Dermis microvascular lymphatic vessel endothelial cell (primary cell): ENCODE measurements at places on chromosomes 16 and 17. TPM values are rescaled to one million over a fixed set of nuclear protein-coding genes. Genes with fewer than 3 reads are reported as not detected.

DNA sequence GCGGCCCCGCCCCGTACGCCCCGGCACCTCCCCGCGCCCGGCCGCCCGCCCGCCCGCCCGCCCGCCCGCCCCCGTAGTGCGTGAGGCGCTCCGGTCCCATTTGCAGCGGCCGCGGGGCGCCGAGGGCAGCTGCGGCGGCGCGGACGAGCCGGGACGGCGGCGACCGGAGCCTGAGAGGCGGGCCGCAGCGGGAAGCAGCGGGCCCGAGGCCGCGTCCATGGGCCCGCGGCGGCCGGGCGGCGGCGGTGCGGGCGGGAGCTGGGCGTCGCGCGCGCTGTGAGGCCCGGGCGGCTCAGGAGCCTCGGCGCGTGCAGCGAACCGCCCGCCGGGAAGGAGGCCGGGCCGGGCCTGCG is at the start of gene MPRIP:
MPRIP (plus strand) TSS at position 74 of the 353 bp plus-strand sequence. CDS start 392 bp downstream, outside the sequence.
- DNase-seq = no peak

- no peak for DNase-seq
These were observed 23.6 kb downstream of the INTS2 start for GRCh38 chr17:61904094-61904710.

GRCh38 chr16:51407921-51408320 is 256.9 kb upstream of the SALL1 start:
- no peak for DNase-seq

- DNase-seq = peak; percentile 63
These were observed 160.4 kb downstream of the ABCA8 start for GRCh38 chr17:68794636-68795434.

GRCh38 chr16:35207059-35207999 is 1747.9 kb downstream of the TP53TG3F start:
- no peak for DNase-seq

DNA sequence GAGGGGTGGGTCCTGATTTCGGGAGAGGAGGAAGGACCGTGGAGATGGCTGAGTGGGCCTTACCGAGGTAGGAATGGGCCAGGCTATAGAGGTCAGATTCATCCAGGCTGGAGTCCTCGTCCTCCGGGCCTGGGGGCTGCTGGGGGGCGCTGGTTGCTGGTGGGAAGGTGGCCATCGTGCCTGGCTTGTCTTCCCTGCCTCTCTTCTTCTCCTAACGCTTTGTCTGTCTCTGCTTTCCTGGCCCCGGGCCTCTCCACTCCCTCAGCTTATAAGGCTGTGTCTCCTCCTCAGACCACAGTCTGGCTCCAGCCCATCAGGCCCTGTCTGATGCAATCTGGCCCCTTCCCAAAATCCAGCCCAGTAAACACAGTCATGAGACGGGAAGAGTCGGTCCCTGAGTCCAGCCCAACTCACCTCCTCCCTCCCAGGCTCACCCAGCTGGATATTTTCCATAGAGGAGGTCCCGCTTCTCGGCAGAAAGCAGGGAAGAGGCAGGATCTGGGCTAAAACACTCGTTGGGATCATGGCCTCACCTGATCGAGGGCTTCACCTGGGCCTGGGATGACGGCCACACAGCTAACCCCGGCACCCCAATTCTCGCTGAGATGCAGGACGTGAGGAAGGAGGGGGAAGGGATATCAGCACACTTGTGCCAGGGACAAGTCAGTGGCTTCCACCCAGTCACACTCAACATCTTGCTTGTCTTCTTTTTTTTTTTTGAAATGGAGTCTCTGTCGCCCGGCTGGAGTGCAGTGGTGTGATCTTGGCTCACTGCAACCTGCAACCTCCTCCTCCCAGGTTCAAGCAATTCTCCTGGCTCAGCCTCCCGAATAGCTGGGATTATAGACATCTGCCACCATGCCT is at the start of gene NUPR1:
NUPR1 (minus strand) TSS at position 242 of the 864 bp plus-strand sequence; CDS start at position 175, 67 bp downstream.
- DNase-seq = peak; percentile 74

DNA sequence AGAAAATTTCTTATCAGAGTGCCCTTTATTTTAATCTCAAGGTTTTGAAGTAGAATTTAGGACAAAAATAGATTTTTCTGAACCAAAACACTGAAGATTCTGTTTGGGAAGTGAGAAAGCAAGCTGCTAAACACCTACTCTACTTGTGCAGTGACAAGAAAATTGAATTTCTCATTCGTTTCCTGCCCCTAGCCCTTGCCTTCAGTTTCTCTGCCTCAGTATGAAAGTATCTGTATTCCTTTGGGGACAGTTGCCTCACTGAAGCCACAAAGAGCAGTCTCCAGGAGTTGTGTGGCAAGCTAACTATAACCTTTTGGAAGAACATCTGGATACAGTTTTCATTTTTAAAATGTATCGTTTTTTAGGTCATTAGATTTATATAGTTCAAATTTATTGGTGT is 19.7 kb downstream of the MOSMO start:
- DNase-seq = no peak

- no peak for DNase-seq
These were observed 16.6 kb upstream of the CBX8 start for GRCh38 chr17:79813297-79814126.

GRCh38 chr17:15408803-15409202 is 58.6 kb downstream of the CDRT4 start:
- DNase-seq = no peak

DNA sequence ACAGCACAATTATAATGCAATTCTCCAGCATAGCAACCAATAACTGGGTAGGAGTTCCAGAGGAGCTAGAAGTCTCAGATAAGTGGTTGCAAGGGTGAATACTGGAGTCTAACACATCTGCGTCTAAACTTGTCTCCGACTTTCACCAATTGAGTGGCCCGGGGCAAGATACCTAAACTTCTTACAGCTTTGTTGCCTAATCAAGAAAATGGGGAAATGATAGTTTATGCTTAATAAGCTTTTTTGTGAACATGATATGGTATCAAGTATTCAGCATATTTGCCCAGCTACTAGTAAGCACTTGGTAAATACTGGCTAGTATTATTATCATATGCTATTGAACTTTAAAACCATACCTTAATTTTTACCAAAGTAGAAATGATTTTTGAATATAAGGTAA is 183.5 kb downstream of the KCNJ2 start:
- DNase-seq = no peak

- DNase-seq = no peak
These were observed 62.8 kb upstream of the GCSH start for GRCh38 chr16:81158964-81159363.

- no peak for DNase-seq
These were observed 3.3 kb upstream of the TRARG1 start for GRCh38 chr17:1275962-1276736.

DNA sequence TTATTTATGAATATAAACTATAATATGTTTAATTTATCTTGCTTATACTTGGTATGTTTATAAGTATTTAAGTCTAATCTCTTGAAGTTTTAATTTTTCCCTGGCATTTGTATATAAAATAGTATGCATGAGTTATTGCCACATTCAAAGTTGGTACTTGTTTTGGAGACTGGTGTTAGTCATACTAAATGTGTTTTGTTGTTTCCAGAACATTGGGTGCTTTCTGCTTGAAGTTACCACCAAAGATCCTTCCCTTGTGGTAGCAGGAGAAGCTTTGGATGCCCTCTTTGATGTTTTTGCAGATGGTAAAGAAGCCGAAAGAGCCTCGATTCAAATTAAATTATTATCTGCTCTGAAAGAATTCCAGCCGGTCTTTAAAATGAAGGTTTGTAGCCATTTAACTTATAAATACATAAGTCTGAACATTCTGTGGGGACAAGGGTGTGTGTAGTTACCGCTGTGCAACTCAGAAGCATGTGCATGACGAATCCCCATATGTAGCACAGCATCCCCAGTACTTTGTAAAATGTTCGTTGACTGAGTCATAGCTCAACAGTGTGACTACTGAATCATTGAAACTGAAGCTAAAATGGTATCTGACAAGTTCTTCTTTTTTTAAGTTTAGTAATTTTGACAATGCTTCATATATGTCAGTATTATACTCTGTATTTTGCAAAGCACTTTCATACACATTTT is 36.4 kb downstream of the HEATR3 start:
- DNase-seq = no peak

DNA sequence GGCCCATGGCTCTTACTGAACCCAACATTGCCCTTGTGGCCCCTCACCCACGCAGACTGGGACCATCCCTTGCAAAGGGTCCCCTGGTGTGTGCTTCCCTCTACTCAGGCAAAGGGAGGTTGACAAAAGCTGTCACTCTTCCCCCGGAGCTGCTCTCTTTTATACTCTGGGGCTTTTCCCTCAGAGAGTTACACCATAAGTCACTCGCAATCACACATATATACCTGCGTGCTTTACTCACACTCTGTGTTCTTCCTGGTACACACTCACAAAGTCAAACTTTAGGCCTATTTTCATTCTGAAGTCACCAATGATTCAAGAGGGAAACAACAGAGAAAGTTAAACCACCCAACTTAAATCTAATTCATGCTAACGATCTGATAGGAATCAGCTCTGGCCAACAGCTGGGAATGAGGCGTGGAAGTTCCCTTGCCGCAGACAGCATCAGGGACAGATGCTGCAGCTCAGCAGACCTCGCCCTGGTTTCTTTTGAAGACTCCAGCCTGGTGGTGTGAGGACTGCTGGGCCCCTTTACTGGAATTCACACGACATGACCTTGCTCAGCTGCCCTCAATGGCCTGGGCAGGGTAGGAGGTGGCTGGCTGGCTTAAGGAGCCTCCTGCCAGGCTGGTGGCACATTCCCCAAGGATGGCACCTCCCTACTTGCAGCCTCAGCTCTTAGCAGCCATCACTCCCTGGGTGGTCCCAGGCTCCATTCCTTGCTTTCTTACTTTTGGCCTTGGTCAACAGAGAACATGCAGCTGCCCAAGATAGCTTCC is 27.3 kb downstream of the HIC1 start:
- no peak for DNase-seq

- DNase-seq = peak; percentile 61
These were observed 58.3 kb downstream of the RAI1 start for GRCh38 chr17:17739388-17740066.

DNA sequence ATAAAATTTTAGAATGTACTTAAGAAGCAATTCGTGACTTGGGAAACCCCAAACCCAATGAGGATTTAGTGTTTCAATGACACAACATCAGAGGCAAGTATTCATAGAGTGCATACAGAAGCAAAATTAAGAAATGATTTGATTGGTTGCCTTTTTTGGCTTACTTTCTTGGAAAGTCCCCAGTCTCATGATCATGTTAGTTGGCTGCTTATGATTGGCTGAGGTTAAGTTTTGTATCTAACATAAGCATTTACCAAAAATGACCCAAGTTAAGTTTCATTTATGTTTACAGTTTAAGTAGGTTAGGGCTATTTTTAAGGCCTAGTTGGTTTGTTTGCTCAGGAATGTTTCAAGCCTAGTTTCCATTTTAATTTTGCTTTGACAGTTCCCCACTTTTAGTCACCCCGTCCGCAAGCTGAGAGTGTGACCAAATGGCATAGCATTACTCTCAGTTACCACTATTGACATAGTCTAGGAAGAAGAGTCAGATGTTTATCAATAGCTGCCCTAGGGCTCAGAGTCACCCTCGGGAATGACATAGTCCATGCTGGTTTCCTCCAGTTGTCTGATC is 36.2 kb downstream of the DGKE start:
- no peak for DNase-seq

DNA sequence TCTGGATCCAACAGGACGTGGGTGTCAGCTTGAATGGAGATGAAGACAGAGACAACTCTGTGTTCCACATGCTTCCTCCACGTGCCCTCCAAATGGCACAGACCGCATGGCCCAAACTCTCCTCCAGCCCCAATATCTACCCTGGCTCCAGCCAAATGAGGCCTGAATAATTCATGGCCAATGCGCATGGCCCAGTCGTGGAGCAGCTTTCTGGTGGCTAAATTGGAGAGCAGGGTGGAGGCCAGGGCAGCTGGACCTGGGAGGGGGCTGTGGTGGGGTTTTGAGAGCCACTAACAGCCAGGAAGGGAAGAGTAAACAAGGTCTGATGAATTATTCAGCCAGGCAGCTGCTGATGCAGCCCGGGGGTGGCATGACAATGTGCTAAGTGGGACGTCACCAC is 96.7 kb upstream of the TMEM132E start:
- DNase-seq = no peak

- DNase-seq = peak; percentile 13
These were observed 8.9 kb downstream of the MTHFSD start for GRCh38 chr16:86545954-86546637.

- no peak for DNase-seq
These were observed 20.7 kb downstream of the MMP15 start for GRCh38 chr16:58046054-58046881.

- peak; percentile 51 for DNase-seq
These were observed 66.1 kb downstream of the SMG6 start for GRCh38 chr17:2237521-2237921.

- no peak for DNase-seq
These were observed 72.1 kb downstream of the BMERB1 start for GRCh38 chr16:15506441-15506840.

DNA sequence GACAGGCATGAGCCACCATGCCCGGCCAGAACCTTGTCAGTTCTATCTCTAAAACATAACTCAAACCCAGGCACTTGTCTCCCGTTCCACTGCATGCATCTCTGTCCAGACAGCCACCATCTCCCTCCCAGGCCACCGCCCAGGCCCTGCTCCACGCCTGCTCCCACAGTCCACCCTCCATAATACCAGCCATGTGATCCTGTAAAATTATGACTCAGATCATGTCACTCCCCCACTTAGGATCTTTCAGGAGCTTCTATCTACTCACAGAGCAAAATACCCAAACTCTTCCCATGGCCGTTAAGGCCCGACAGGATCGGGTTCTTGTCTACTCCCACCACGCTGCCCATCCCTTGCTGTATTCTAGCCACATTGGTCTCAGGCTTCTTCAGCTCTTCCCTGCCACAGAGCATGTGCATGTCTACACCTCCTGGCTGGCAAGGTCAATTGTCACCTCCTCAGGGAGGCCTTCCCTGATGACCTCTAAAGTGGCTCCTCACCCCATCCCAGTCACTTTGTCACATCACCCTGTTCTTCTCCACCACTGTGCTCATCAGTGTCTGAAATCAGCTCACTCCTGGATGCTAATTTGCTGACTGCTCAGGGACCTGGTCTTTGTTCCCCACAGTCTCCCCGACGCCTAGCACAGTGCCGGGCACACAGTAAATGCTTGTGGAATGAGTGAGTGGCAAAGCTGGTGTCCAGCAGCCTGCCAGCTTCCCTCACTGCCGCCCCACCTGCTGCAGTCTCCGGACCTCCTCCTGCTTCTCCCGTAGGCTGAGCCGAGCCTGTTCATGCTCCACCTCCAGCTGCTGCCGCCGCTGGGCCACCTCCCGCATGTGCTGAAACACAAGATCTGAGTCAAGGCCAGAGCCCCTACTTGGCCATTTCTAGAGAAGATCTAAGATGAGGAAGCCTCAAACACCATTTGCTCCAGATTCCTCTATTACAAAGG is 6.7 kb downstream of the TSPOAP1 start:
- DNase-seq = no peak

Gene CD300E
- not detected in 2 replicates for total RNA-seq

Gene KRTAP4-9
- total RNA-seq = not detected in 2 replicates

Gene TPSD1
- total RNA-seq = not detected in 2 replicates

Gene JPH3
- 0.64 and 1.3 TPM in 2 replicates for total RNA-seq

Gene GSG1L
- total RNA-seq = 0.63 TPM in 1 of 2 replicates, not detected in the other

Gene FBXO39
- 11.6 and 34.6 TPM in 2 replicates for total RNA-seq

Gene SMIM36
- not detected in 2 replicates for total RNA-seq

Gene PABPN1L
- not detected in 2 replicates for total RNA-seq

Gene PROCA1
- 0.25 and 0.26 TPM in 2 replicates for total RNA-seq

Gene CSH1
- total RNA-seq = not detected in 2 replicates

Gene SPNS3
- total RNA-seq = 0.51 and 0.63 TPM in 2 replicates
